ENCODE measurements at places on chromosomes 5 and 9.
A peak's percentile ranks its signal among the peaks of the same experiment; 100 is the strongest.

DNA sequence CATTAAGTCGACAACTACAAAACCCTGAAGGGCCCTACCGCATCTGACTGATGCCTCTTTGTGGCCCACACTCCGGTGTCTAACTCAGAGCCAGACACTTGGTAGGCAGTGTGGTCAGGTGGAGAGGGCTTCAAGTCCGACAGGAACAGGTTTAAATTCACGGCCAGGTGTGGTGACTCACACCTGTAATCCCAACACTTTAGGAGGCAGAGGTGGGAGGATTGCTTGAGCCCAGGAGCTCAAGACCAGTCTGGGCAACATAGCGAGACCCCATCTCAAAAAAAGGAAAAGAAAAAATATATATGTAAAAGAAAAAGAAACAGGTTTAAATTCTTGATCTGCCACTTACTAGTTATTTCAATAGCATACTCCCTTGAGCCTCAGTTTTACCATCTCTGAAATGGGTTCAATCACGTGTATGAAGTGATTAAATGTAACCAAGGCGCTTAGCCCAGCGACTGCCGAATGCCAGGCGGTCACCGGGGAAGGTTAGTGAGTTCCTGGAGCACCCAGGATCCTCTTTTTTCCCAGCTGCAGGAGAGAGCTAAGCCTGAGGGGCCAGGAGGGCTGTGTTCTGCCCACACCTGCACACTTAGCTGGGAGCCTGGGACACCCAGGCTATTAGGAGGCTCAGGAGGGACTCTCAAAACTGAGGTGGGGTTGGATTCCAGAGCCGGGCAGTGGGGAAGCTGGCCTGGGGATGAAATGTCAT is 943 bp downstream of the CLTB start:
- DNase-seq, result no peak

DNA sequence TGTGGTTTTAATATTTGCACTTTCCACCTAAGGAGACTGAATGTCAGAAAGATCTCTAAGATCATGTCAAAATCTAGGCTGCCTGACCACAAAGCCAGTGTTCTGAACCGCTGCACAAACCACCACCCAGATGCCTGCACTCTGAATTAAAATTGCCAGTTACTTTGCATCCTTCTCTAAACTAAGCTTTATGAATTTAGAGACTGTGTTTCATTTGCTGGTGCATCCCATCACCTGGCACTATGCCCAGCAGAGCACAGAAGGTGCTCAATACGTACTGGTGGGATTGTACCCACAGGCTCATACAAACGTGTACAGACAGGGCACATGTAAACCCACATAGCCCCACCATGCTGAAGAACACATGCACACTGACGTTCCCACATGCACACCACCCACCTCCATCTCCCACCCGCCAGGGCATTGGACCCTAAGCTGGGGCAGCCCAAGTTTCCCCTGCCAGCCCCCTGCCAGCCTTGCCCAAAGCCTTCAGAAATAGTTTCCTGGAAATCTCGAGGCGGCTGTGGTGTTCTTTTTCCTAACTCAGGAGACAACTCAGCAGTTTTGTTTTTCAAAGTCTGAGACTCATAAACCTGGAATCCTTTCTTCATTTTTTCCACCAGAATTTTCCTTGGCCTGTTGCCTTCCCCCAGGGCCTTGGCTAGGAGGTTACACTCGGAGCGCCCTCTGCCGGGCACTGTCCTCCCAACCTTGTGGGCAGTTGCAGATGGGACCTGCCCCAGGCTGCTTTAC is 9.6 kb upstream of the TRAF1 start:
- peak; percentile 82 for DNase-seq

DNA sequence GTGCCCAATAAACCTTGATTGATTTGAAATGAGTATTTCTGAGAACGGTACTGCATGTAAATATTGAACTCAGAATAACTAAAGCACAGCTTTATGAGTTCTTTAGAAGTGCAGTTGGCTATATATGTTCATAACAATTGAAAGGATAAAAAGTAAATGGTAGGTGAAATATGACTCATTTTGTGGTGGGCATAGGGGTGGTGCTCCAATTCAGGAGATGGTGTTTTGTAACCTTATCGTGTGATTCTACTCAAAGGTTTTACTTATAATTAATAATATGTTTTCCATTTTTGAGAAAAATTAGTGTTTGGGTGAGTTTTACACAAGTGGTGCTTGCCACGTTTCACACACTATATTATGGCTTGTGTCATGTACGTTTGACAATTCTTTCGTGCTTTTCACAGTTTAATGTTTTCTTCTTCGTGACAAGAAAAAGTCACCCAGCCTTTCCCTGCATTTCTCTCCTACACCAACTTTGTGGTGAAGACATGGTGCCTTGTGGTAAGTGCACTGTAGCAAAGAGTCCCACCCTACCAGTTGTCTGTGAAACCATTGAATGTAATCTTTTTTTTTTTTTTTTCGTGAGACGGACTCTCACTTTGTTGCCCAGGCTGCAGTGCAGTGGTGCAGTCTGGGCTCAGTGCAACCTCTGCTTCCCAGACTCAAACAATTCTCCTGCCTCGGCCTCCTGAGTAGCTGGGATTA is 492.5 kb upstream of the SGCD start:
- DNase-seq, result no peak

GRCh38 chr5:107289030-107289714 is 381.6 kb downstream of the EFNA5 start:
- no peak for DNase-seq

DNA sequence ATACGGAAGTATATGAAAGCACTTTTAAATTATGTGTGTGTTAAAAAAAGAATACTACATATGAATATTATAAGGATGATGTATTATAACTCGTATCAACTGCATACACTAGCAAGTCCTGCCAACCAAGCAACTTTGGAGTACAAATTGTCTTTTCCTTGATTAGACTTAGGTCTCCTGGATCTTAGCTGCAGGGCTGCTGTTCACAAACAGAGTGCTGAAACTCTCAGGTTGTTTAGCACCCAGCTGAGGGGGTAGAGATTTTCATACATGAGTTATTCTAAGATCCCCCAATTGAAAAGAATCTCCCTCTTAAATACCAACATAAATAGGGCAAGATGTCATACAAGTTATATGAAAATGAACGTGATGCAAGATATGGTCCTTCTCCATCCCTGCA is 149.8 kb upstream of the TNC start:
- no peak for DNase-seq

GRCh38 chr5:143372187-143372829 is 31.2 kb downstream of the NR3C1 start:
- no peak for DNase-seq

- no peak for DNase-seq
These were observed 131.8 kb downstream of the GNAQ start for GRCh38 chr9:77899679-77900354.
